Stimulated activated CD8-positive, alpha-beta memory T cell treated with anti-CD3 and anti-CD28 coated beads, Interleukin-4, amount 100 ng/mL, for 1 hour (primary cell): ENCODE measurements at places on chromosomes 7 and 10.

- DNase-seq: no peak
These were observed 314.1 kb downstream of the WDR11 start for GRCh38 chr10:121165276-121165675.

DNA sequence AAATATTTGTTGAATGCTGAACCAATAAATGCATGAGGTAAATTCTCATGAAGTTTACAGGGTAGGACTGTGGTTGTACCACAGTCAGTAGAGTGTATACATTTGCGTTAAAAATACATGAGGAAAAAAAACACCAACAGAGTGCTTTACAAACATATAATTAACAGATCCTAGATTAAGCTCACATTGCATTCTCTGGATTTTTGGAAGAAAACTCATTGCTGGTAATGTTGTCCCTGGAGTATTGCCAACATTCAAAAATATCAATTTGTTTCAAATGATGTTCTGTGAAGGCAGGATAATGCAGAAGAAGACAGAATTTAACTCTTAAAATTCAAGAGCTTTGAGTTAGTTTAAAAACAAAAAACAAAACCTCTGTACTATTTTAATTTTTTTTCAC is 95.5 kb downstream of the MBL2 start:
- no peak for DNase-seq

GRCh38 chr10:3023892-3024291 is 43.5 kb upstream of the PFKP start:
- DNase-seq: no peak

- DNase-seq: no peak
These were observed 197.1 kb downstream of the SUGCT start for GRCh38 chr7:40331915-40332314.

- DNase-seq: no peak
These were observed 72.4 kb downstream of the AGMO start for GRCh38 chr7:15489383-15489782.

DNA sequence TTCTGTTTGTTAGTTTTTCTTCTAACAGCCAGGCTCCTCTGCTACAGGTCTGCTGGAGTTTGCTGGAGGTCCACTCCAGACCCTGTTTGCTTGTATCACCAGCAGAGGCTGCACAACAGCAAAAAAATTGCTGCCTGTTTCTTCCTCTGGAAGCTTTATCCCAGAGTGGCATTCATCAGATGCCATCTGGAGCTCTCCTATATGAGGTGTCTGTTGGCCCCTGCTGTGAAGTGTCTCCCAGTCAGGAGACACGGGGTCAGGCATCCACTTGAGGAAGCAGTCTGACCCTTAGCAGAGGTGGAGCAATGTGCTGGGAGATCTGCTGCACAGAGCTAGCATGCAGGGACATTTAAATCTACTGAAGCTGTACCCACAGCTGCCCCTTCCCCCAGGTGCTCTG is 26.7 kb upstream of the CROT start:
- no peak for DNase-seq

DNA sequence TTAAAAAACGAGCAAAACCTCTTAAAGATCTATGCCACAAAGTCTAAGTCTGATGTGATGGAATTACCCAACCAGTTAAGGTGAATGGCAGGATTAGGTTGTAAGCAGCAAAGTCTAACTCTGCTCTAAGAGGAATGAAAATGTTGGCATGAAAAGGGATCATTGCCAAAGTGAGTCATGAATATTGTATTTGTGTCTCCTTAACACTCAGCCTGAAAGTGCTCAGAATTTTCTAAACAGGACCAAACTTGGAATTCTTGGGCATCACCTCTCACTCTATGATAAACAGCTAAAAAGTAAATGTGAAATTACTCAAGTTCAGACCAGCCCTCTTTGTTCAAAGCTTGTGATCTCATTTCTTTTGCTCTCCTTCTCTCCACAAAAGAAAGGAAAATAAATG is 27.0 kb downstream of the PPP1R3A start:
- DNase-seq: no peak
